ENCODE measurements at places on chromosomes 12 and 14. TPM values are rescaled to one million over a fixed set of nuclear protein-coding genes. Genes with fewer than 3 reads are reported as not detected.

Gene BORCS5
- 25.7 TPM for total RNA-seq

Gene OR6C2
- total RNA-seq: not detected

Gene TAS2R7
- total RNA-seq: 0.91 TPM

Gene PTGDR
- total RNA-seq: 0.36 TPM

Gene EPYC
- not detected for total RNA-seq

Gene ZNF219
- total RNA-seq: 15.0 TPM

Gene SALL2
- total RNA-seq: 23.7 TPM

Gene OTOGL
- 1.4 TPM for total RNA-seq

Gene CLEC1B
- total RNA-seq: not detected

Gene OR6C4
- total RNA-seq: not detected

Gene PPP1R1A
- total RNA-seq: 12.8 TPM

Gene KRT7
- total RNA-seq: not detected

Gene RBMS2
- 11.7 TPM for total RNA-seq

Gene BBOF1
- 15.2 TPM for total RNA-seq

Gene DAO
- total RNA-seq: not detected

Gene AQP6
- total RNA-seq: 0.27 TPM

Gene P2RX2
- total RNA-seq: not detected

Gene RPL10L
- total RNA-seq: not detected

Gene CLEC1A
- total RNA-seq: 0.54 TPM

Gene YLPM1
- total RNA-seq: 150 TPM

Gene RARG
- total RNA-seq: 2.9 TPM

Gene INHBC
- not detected for total RNA-seq

Gene TAS2R9
- total RNA-seq: 1.7 TPM
